ENCODE measurements at places on chromosomes 6 and 20. TPM values are rescaled to one million over a fixed set of nuclear protein-coding genes. Genes with fewer than 3 reads are reported as not detected.

Gene FABP7
- total RNA-seq = not detected

Gene ZNF311
- 2.8 TPM for total RNA-seq

Gene LTB
- 4.9 TPM for total RNA-seq

Gene RAD21L1
- not detected for total RNA-seq

Gene RANBP9
- total RNA-seq = 43.6 TPM

Gene SLC13A3
- 1.5 TPM for total RNA-seq

Gene PPP1R11
- total RNA-seq = 76.9 TPM

Gene GPX5
- total RNA-seq = not detected

Gene ENTPD6
- 133 TPM for total RNA-seq

Gene RBM24
- 4.2 TPM for total RNA-seq

Gene NKAPL
- 1.9 TPM for total RNA-seq

Gene BCAS1
- total RNA-seq = 13.2 TPM

Gene CLPSL1
- total RNA-seq = 0.49 TPM

Gene CAGE1
- total RNA-seq = not detected

Gene MICAL1
- 71.8 TPM for total RNA-seq

Gene PAK5
- 12.5 TPM for total RNA-seq

Gene RIPOR2
- 3.2 TPM for total RNA-seq

Gene CTCFL
- 0.17 TPM for total RNA-seq

Gene SLC44A4
- 457 TPM for total RNA-seq

Gene HEY2
- 2.4 TPM for total RNA-seq

Gene SLC35D3
- not detected for total RNA-seq

Gene LZTS3
- total RNA-seq = 54.1 TPM

Gene ADGRF1
- total RNA-seq = 10.4 TPM

Gene MOG
- not detected for total RNA-seq

Gene OPN5
- total RNA-seq = not detected

Gene SLC4A11
- 4.8 TPM for total RNA-seq

Gene CDSN
- 0.17 TPM for total RNA-seq

Gene NUS1
- total RNA-seq = 26.5 TPM

Gene FAM210B
- total RNA-seq = 72.9 TPM

Gene DPPA5
- total RNA-seq = not detected

Gene ABCC10
- 46.8 TPM for total RNA-seq

Gene PNLDC1
- 0.23 TPM for total RNA-seq

Gene TFAP2A
- total RNA-seq = 0.89 TPM

Gene RRAGD
- 19.8 TPM for total RNA-seq

Gene CDH22
- total RNA-seq = 0.09 TPM

Gene TRIM26
- total RNA-seq = 72.4 TPM

Gene APOM
- 2.2 TPM for total RNA-seq

Gene LHFPL5
- total RNA-seq = 0.69 TPM

Gene TAGAP
- total RNA-seq = 8.1 TPM

Gene SLC32A1
- total RNA-seq = not detected

Gene ACTL10
- total RNA-seq = 4.8 TPM

Gene ZSWIM3
- total RNA-seq = 4.7 TPM

Gene CLPSL2
- not detected for total RNA-seq

Gene LBP
- total RNA-seq = 0.55 TPM

Gene CGA
- not detected for total RNA-seq

Gene LAMP5
- 0.66 TPM for total RNA-seq

Gene SLC22A1
- 8.9 TPM for total RNA-seq

Gene NFATC2
- 11.4 TPM for total RNA-seq

Data from mucosa of gallbladder (tissue), 1 donor.